ENCODE measurements at places on chromosomes 1 and 21.

DNA sequence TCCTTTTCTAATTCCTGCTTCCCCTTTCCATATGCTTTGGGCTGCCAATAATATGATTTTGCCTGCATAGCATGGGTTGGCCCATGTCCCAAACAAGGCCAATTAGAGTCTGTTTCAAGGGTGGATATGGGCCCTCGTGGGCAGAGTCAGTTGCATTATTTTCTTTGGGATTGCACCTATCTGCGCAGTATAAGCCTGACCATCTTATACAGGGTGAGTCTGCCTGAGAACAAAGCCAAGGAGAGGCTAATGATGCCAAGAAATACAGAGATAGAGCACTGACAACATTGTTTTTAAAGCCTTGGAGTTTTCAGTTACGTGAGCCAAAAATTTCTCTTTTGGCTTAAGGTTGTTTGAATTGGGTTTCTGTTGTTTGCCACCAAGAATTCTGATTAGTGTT is 18.6 kb downstream of the OVAAL start:
- DNase-seq = no peak

DNA sequence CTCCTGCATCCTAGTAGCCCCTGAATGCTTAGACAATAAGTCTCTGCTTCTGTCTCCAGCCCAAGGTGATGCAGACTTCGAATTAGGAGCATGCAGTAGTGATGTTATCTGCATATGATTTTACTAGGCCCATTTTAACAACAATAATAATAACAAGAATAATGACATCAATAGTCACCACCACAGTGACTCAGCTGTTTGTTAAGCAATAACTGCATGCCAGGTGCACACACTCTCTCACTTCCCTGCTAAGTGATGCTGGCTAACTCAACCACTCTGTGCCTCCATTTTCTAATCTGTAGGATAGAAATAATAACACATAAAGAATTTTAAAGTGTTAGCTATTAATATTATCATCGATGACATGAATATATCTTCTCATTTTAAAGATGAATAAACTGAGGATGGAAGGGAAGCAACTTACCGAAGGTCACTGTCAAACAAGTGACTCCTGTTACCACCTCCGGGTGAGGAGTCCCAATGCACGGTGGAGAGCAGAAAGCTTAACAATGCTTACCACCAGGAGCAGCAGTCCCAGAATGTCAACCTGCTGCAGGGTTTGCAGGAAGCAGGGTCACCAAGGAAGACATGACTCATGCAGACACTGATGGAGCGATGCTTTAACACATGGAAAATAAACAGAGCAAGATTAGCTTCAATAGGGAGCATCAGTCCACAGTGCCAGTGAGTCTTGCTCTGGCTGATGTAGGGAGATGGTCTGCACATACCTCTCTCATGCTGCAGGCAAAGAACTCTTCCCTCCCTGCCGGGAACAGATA is 290.2 kb downstream of the SPATA17 start:
- DNase-seq = no peak

- no peak for DNase-seq
These were observed 370.8 kb downstream of the AMY1C start for GRCh38 chr1:104120525-104120924.

DNA sequence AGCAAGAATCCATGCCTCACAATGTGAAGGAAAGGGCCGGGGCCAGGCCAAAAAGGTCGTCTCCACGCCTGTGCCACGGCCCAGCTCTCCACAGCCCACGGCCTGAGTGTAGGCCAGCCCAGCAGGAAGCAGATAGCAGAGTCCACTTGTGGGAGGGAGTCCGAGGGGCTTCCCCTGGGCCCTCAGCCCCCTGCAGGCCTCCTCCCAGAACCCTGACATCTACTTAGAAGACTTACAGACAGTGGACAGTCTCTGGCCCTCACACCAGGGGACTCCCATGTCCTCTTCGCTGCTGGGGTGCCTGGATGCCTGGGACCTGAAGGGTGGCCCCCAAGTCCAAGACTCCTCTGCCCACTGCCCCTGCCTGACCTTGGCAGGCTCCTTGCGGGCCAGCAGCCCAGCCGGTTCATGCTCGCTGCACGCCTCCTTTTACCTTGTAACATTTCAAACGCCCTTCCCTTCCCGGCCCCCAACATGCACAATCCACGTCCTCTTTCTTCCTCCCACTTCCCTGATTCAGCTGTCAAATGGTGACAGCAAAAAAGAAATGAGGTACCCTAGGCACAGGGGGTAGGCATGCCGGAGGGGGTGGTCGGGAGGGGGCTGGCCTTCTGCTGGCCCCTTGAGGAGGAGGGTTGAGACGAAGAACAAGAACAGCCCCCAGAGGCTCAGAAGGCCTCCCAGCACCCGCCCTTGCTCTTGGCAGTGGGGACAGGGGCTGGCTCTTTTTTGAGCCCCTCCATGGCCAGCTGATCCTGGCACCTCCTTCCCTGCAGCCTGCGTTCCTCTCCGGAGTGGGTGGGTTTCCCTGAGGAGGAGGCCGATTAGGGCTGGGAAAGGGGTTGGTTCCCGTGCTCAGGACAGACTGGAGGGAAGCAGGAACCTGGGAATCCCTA is 997 bp upstream of the PTPN7 start:
- no peak for DNase-seq

DNA sequence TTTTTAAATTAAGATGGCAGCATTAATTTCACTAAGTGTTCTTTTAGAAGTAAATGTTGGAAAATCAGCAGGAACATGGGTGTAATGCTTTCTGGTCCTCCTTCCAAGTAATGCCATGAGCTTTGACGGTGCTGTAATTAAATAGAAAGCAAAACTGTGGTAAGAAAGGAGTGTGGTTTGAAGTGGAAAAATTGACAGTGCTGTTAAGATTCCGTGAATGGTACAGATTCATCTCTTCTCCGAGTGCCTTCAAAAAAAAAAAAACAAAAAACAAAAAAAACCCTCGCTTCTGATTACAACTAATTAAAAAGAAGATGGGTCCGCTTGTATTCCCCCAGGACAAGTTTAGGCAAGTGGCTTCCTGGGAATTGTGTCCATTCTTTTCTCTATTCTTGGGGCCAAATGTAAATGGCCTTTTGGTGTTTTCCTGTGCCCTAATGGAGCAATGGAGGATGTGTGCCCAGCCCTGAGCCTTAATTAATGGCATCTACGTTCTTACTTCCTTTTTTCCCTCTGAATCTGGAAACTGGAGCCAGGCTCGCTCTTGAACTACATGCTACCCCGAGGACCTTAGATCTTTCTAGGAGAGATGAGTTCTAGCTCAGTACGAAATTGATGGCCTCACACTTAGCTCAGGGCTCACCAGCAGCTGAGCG is 5.1 kb downstream of the LMO4 start:
- DNase-seq = no peak

DNA sequence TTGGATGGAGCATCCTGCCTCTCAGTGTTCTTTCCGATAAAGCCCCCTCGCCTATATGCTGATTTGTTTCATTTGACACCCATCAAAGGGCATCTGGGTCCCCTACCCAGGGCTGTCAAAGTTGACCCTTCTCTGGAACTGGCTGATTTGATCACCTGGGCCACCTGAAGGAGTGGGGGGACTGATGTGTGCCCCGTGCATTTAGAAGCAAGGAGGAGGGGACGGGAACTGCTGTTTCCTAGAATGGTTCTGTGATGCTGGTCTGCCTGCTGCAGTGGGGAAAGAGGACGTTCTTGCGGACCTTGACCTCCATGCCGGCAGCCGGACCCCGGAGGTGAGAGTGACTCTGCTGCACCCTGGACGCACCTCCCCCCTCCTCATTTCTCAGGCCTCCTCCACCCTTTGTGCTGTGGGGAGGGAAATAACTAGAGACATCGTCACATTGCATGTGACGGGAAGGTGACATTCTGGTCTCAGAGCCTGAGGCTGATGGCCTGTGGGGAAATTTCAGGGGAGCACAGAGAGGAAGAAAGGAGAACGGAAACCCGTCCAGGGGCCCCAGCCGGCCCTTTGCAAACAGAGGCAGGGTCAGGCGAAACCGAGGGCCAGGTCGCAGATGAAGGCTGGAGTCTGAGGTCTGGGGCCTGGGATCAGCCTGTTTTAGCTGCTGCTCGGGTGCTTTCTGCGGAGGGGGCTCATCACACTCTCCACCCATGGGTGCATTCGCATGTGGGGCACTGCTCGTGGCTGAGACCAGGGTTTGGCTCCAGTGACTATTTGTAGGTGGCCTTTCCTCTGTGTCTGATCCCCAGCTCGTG is 25.7 kb downstream of the CRYAA start:
- DNase-seq = no peak

DNA sequence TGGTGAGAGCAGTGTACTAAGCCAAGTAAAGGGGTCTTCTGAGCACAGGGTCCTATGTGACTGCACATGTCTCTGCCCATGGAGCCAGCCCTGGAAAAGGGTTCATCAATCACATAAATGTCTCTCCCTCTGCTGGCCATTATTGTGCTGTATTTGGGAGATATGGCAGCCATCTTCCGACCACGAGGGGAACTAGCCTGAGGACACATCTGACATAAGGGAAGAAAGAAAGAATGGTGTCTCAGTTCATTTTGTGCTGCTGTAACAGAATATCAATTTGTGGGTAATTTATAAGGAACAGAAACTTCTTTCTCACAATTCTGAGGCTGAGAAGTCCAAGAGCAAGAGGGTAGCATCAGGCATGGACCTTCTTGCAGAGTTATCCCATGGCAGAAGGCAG is 55.1 kb upstream of the GJA5 start:
- no peak for DNase-seq

DNA sequence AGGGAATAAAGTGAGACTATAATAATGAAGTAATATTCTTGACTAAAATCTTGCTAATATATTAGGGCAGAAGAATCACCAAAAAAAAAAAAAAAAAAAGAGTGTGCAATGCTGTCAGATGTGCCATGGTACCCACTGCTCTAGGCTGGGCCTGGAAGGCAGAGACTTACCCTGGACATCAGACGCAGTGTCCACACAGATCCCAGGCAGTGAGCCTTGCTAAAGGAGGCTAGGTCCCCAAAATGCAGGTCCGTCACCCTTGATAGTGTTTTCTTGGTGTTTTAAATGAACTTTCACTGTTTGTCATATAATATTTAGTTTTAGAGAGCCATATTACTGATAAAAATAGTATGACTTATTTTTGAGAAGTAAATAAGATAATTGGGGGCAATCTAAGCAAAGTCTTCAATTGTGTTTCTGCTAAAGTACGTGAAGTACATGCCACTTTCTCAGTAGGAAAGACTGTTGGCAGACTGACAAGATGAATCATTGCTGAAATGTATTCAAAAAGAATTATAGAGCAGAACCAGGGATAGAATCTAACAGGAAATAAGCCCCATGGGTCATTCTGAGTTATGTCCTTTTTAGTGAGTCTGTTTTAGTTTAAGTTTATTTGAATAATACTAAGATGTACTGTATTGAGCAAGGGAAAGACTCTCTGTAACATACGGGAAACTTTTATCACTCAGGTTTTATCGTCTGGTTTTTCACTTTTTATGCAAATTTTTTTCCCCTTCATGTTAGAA is 74.6 kb upstream of the PDC start:
- no peak for DNase-seq

- DNase-seq = no peak
These were observed 634 bp downstream of the ALG14 start for GRCh38 chr1:95072117-95072516.

GRCh38 chr1:225431081-225431863 is 3.4 kb upstream of the LBR start:
- DNase-seq = no peak

DNA sequence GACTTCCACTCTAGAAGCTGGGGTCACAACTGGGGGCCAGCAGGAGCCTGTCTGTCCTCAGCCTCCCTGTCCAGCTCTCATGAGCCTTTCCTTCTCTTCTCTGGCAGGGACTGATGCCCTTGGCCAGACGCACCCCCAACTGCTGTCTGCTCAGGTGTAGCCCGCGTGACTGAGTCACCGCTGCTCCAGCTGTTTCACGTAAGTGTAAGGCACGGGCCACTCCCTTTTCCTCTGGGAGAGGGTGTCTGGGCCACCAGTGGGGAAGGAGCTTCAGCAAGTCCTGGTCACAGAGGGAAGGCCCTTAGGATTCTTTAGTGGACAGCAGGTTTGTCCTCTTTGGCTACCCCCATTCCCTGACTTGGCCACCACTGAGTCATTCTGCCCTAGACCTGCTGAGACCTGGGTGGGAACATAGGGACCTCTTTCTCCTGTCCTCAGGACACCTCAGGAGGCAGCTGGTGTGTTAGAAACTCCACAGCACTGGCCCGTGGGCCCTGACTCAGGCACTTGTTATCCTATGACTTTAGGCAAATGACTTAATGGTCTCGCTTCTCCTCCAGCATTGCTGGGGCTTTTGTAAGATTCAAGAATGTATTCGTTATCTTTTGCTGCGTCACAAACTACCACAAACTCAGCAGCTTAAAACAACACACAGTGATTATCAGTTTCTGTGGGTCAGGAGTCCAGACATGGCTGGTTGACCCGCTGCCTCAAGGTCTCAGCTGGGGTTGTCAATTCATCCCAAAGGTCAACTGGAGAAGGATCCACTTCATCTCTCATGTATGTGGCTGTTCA is 64.8 kb downstream of the FAM163A start:
- no peak for DNase-seq

DNA sequence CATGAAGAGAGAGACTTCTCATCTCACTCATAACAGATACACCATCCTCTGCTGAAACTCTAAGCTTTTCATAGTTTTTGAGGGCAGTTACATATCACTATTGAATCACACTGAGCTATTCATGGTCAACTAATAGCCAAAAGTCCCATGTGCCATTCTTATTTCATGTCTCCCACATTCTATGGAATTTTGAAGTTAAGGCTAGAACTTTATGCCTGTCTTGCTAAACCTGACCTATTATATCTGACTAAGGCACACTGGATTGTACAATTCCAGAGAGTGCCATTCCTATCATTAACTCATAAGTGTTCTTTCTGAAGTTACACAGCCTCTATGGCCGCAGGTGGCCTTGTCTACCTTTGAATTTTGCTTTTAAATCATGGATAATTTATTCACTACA is 254.3 kb downstream of the PTPRC start:
- no peak for DNase-seq

DNA sequence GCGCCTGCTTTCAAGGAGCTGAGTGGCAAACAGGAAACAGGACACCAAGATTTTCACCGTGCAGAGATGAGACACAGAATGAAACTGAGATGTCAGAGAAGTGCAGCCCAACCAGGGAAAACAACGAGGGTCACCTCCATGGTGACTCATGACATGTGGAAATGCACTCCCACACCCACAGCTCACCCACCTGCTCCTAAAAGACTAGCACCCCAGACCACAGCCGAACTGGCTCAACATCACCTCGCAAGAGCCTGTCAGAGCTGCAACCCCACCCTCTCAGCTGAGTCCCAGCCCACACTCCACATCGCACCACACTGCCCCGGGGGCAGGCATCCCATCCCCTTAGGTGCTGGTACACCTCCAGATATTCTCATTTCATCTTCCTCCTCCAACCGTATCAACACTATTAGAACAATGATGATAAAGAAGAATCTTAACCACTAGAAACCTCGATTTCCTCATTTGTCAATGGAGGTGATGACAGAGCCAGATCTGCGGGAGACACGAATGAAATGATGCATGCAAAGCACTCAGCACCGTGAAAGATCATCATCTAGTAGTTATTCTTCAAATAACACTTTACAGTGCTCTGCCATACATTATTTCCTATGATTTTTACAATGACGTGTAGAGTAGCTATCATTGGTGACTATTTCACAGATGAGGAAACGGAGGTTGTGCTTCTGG is 103.2 kb downstream of the DMRTB1 start:
- DNase-seq = no peak
